Left colon (tissue), 2 donors: ENCODE measurements at places on chromosomes 7 and 10. TPM values are rescaled to one million over a fixed set of nuclear protein-coding genes. Genes with fewer than 3 reads are reported as not detected.

Gene ITGA8
- 2.6 TPM for total RNA-seq

Gene PNLIP
- not detected for total RNA-seq

Gene HOXA5
- total RNA-seq = 16.2 TPM

Gene EGFR
- 66.8 TPM for total RNA-seq

Gene STEAP4
- total RNA-seq = 5.2 TPM

Gene PTPRZ1
- total RNA-seq = 1.1 TPM

Gene CDCA7L
- total RNA-seq = 17.1 TPM

Gene RNF133
- total RNA-seq = 0.53 TPM

Gene DLG5
- total RNA-seq = 26.0 TPM

Gene CXCL12
- 61.3 TPM for total RNA-seq

Gene HTR7
- 0.21 TPM for total RNA-seq

DNA sequence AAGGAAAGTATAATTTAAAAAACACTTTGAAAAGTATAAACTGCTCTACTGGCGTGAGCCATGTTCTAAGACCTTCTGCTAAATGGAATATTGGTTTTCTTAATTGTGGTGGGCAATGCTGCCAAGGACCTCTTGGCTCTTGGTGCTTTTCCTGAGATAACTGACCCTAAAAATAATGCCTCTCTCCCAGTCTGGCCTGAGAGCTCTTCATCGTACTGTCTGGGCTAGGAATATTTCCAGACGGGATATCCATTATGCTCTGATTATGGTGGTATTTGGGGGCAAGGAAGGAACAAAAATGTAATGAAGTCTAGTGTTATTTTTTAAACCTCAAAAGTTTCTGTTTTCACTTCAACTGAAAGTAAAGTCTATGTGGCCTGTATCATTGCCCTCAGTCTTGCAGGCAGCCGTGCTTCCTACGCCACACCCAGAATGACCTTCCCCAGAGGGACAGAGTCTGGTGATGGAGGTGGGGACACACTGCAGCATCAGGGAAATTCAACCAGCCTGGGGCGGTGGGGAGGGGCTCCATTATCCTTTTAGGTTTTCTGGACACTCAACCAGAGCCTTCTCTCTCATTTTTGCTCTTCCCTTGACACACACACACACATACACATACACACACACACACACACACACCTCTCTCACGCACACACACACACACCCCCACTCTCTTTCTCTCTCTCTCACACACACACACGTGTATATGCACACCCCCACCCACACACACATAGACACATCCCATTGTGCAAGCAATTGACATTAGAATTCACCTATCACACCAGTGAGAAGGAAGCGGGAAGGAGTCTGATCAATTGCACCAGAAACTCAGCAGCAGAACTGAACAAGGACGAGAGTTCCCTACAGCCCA is 99.6 kb downstream of the LRRC18 start:
- DNase-seq = no peak

- DNase-seq = no peak
These were observed 299.0 kb downstream of the MALRD1 start for GRCh38 chr10:19347621-19348020.

DNA sequence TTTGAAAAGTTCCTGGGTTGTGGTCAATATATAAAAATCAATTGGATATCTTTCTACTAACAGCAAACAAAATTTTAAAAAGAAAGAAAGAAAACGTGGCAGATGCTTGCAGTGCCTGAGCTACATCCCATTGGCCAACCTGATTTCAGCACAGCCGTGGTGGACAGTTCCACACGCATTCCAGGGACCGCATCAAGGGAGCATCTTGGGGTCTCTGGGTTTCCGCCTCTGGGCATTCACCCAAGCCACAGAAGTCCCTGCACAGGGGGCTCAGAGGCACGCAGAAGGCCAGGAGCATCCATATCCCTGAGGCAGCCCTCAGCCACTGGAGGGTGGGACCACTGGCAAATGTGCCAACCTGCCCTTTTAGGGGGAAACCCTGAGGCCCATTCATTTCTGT is 254.5 kb upstream of the RNF32 start:
- no peak for DNase-seq

DNA sequence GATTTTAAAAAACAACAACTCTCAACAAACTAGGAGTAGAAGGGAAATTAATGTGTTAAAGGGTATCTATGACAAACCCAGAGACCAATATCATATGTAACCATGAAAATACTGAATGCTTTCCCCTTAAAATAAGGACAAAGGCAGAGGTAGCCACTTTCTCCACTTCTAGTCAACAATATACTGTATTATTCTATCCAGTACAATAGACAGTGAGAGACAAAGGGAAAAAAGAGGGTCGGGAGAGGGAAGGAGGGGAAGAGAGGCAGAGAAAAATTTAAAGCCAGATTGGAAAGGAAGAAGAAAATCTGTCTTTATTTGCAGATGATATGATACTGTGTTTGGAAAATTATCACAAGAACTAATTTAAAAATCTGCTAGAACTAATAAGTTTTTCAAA is 39.1 kb upstream of the WDFY4 start:
- no peak for DNase-seq
